Activated CD8-positive, alpha-beta T cell treated with anti-CD3 and anti-CD28 coated beads for 36 hours (primary cell): ENCODE measurements at places on chromosomes 7 and 10.
A peak's percentile ranks its signal among the peaks of the same experiment; 100 is the strongest.

GRCh38 chr10:113425541-113425951, 127.3 kb upstream of the HABP2 start:
- DNase-seq = no peak

GRCh38 chr7:133253519-133253875, 619 bp downstream of the EXOC4 start:
- peak; percentile 17 for DNase-seq

DNA sequence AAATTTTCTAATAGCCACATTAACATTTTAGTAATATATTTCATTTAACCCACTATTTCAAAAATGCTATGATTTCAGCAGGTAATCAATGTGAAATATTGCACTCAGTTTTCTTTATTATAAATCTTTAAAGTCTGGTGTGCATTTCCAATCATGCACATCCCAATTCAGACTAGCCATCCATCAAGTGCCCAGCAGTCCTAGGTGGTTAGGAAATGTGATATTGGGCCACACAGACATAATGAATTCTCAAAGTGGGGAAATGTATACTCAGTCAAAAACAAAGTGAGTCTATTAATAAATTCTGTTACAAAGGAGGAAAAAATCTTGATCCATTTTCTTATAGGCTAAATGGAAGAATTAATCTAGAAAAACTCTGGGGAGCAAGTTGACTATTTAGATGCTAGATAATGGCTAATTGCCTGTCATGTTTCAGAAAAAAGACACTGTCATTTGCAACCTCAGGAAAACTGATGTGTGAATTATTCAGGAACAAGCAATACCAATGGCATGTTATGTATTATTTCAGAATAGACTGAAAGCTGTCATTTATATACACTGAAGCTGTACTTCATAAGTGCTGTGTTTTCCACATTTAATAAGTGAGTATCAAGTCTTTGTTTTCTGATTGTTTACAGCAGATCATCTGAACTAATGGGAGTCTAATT, 629.1 kb upstream of the ADARB2 start:
- no peak for DNase-seq

DNA sequence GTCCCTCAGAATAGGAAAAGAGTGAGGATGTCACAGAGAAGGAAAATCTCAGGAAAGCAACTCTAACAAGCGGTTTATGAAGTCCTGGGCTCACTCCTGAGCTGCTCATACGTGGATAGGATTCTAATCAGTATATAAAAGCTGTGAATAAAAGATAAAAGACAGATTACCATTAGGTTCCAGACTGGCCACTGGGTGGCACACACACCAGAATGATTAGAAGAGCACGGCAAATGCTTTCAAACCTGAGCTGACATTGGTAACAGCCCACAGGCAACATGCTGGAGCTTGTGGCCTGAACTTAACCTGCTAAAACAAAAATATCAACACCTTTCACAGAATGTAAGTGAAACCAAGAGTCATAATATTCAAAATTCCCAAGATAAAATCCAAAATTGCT, 370.8 kb downstream of the GRID1 start:
- DNase-seq = peak; percentile 51

DNA sequence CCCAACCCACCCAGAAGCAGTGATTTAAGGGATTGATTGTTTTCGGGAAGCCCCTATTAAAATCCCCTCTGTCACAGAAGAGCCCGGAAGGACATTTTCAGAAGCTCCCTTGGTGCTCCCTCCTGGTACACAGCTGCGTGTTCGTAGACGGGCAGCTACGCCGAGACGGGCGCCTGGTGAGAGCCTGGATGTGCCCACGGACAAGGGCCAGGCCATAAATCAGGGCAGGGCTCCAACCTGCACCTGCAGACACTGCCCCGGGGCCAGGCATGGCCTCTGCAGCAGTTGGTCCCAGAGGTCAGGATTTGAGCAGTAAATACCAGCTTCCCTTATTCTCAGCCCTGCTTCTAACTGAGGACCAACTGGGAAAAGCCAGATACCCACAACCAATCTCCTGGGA, 106.8 kb downstream of the PAXIP1 start:
- DNase-seq = no peak

- DNase-seq = no peak
These were observed 22.1 kb upstream of the LMOD2 start for GRCh38 chr7:123633553-123633952.

GRCh38 chr7:1897076-1897860, 227.2 kb downstream of the ELFN1 start:
- no peak for DNase-seq

- DNase-seq = no peak
These were observed 10.8 kb upstream of the ZNF467 start for GRCh38 chr7:149784251-149784608.

- peak; percentile 51 for DNase-seq
These were observed 7.2 kb upstream of the ADAM22 start for GRCh38 chr7:87926581-87927461.

DNA sequence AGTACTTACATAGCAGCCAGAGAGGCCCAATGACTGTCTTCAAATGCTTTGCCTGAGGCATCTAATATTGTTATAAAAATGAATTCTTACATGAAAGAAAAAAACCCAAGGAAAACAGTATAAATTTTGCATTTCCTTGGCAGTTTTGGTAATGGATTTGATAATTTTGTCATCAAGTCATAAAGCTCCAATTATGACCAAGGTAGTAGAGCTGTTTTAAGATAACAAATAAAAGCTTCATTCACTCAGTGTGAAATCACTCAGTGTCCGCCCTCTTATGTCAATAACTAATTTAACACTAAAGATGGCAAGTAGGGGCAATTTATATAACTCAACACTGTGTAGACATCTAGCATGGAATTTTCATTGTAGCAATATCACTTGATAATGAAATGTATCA, 193.9 kb downstream of the ANKRD7 start:
- no peak for DNase-seq

GRCh38 chr7:149455175-149455950, 5.5 kb downstream of the ZNF777 start:
- no peak for DNase-seq

DNA sequence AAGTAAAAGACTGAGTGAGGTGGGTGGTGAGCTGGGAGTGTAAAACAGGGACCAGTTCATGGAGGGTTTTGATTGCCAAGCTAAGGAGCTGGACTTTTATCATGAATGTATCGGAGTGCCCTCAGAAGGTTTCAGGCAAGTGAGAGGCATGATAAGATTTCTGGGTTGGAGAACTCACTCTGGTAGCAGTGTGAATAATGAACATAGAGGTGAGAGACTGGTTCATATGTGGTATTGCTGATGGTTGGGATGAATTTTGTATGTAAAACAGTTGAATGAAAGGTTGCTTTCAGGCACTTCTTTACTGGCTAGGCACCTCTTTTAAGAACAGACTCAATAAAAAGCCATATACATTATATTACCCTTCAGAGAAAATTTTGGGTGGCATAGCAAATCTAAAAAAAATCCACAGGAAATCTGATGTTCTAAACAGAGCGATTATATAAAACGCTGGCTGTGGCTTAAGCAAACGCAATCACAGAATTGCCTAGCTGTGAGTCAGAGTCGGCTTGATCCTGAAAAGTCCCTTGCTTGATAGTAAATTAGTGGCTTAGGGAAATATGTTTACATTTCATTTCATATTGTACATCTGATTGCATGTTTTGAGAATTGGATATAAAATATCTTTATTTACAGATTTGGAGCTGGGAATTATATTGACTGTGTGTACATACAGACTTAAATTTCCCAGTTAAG, 92.9 kb upstream of the HDAC9 start:
- no peak for DNase-seq

GRCh38 chr10:92574548-92575261, 812 bp upstream of the IDE start:
- no peak for DNase-seq

DNA sequence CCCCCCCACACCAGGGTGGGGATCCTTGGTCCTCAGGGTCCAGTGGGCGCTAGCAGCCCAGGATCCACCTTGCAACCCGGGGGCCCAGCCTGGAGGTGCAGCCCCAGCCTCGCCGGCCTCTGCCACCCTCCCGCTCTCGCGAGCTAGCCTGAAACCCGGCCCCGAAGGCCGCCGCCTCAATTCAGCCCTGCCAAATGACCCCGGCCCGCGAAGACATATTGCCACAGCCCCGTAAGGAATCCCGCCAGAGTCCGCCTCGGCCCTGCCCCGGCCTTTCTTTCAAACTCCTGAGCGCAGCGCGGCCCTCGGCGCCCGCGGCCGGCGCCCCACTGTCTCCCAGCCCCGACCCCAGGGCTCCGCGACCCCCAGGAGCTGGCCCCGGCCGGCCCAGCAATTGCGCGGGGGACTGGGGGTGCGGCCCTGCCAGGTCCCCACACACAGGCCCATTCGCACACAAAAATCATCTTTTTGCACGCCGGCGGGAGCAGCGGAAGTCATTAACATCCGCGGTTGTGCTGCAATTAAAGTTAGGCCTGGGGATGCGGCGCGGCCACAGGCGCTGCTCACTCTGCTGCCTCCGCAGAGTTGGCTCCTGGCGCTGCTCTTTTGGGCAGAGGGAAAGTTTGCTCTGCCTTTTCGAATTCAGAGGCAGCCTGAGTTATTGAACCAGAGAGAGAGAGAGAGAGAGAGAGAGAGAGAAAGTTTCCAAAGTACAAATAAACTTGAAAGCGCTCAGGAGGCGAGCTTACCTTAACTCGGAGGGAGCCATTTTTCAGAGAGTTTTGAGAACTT, 4.0 kb downstream of the HOXA5 start:
- DNase-seq = no peak

GRCh38 chr10:76357726-76358415, 926.4 kb downstream of the LRMDA start:
- DNase-seq = no peak

DNA sequence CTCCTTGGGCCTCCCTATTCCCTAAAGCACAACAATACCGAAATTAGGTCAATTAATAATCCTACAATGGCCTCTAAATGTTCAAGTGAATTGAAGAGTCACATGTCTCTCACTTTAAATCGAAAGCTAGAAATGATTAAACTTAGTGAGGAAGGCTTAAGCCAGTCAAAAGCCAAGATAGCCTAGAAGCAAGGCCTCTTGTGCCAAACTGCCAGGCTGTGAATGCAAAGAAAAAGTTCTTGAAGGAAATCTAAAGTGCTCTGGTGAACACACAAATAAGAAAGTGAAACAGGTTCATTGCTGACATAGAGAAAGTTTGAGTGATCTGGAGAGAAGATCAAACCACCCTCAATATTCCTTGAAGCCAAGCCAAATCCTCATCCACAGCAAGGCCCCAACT, 57.2 kb downstream of the SLC29A4 start:
- no peak for DNase-seq

DNA sequence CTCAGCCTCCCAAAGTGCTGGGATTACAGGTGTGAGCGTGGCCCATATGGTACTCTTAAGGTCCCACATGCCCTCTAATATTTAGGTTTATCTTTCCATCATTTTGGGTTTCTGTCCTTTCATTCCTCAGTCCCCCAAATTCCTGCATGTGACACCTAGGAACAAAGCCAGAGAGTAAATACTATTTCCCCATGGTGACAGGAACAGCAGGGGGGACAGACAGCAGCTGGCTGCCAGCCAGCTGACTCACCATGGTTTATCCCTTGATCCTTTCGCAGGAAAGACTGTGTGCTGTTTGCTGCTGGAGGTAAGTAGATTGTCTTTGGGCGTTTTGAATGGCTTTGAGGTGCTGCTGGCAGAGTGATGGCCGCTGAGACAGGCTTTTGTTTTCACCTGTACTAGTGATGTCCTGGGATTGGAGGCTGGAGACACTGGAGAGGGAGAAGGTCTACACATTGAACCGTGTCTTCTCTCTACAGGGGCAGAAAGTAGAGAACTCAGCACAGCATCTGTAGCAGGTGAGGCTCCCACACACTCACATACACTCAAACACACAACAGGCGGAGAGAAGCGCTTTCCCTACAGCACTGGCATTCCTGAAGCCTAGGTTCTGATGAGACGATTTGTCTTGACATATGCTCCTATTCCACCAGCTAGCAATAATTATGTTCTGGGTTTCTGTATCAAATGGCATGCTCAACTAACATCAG, 83.7 kb upstream of the EFCAB10 start:
- DNase-seq = no peak

DNA sequence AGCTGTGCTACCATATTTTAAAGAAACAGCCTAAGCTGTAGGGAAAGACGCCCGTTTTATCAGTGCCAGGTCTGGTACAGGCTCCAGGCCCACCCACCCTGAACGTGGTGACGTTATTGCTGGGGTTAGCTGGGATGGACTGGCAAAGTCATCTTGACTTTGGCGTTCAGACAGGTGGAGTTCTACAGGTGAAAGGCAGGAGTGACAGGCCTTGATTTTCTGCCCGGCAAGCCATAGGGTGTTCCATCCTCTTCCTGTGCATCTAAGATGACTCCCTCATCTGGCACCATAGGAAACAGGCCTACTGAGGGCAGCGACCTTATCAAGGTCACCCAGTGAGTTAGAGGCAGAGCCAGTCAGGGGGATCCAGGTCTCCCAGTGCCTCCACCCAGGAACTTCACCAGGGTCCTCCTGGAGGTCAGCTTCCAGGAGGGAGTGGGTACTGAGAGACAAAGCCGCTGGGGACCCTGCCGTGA, 41.6 kb downstream of the HK1 start:
- peak; percentile 20 for DNase-seq

DNA sequence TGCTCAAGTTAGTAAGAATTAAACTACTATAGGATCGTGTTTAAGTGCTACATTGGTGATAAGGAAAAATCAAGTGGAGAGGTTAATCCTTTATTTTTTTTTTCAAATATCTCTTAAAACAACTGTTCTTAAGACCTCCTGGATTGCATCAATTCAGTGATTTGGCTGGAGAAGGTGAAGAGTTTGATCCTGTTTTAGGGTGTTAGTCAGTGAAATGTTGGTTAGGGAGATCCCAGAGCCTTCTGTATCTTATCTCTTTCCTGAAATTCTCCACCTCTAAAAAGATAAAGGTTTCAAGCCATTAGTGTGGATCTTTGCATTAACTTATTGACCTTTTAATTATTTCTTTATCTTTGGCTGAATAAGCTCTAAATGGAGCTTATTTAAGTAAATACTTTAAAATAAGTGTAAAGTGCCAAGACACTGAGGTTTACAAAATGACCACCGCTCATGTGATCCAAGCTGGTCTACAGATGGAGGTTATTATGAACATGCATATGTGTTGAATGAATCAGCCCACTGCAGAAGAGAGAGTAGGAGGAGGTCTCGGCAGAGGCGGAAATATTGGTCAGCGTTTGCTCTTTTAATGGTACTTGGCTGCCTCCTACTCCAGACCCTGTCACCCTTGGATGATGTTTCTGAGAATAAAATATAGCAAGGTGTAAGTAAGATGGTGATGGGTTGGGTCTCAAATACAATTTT, 51.8 kb upstream of the BMPER start:
- no peak for DNase-seq

GRCh38 chr10:100020886-100021253, 11.1 kb upstream of the DNMBP start:
- no peak for DNase-seq
